ENCODE measurements at places on chromosomes 13 and 19.
A peak's percentile ranks its signal among the peaks of the same experiment; 100 is the strongest.

DNA sequence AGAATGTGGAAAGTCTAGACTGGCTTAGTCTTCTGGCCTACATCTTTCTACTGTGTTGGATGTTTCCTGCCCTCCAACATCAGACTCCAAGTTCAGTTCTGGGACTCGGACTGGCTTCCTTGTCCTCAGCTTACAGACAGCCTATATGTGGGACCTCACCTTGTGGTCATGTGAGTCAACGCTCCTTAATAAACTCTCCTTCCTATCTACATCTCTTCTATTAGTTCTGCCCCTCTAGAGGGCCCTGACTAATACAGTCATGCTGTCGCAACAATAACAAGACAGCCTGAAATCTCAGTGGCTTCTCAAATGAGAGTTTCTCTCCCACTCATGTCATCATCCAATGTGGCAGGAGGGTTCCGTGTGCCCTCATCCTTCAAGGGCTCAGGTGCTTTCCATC is 347.8 kb downstream of the MZT1 start:
- no peak for DNase-seq

GRCh38 chr19:10861103-10861651 is 10.2 kb upstream of the CARM1 start:
- peak; percentile 59 for DNase-seq

DNA sequence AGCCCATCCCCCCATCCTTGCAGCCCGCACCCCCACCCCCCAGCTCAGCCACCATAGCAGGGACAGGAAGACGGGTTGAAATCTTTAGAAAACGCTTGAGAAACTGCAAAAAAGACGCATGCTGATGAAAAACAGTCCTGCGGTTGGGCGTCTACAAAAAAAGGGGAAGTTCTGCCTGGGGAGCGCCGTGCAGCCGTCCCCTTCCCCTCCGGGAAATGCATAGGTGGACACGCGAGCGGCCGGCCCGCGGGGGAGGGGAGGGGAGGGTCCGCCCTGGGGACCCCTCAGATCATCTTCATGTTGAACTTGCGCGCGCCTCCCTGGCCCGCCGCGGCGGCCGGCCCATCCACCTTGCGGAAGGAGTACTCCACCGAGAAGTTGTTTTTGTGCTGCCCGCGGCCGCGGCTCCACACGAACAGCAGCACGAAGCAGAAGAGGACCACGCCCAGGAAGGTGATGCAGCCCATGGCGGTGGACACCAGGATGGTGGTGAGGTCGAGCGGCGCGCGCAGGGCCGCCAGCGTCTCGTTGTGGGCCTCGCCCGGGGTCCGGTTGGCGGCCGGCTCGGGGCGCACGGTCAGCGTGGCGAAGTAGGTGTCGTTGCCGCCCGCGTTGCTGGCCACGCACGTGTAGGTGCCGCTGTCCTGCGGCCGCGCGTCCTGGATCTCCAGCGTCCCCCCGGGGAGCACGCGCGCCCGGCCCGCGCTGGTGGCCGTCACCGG is 7.9 kb upstream of the PEAK3 start:
- peak; percentile 62 for DNase-seq

DNA sequence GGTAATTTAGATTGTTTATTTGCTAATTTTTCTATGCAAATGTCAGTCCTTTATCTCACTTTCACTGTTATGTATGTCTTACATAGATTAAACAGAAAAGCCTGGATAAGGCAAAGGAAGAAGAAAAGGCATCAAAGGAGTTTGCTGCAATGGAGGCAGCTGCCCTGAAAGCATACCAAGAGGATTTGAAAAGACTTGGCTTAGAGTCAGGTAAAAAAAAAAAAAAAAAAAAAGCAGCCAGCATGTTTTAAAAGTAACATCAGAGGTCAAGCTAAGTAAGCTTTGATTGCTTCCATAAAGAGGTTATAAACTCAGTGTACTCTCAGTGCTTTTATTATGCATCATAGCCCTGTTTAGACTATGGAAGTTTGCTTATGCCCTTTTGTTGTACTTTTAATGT is 3.8 kb downstream of the WBP4 start:
- no peak for DNase-seq

- DNase-seq: no peak
Observed at GRCh38 chr13:51996641-51997040, 14.6 kb downstream of the ATP7B start.

DNA sequence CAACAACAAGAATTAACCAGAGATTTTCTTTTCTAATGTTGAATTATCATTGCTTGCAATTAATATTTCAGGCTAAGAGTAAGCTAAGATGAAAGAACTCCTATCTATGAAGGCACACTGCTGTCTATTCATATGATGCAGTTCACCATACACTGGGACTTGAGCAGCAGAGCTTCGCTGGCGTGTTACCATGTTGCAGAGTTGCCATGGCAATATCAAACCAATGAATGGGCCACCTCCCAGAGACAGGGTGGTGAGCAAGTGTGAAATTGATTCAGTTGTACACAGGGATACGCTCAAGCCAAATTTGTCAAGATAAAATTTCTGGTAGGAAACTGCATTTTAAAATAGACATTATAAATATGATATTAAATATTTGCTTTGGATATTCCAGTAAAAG is 69.3 kb upstream of the MYO16 start:
- no peak for DNase-seq

GRCh38 chr13:49428041-49428763 is 15.7 kb downstream of the CAB39L start:
- DNase-seq: no peak

- no peak for DNase-seq
Observed at GRCh38 chr19:33266974-33267484, 35.3 kb downstream of the CEBPA start.

- no peak for DNase-seq
Observed at GRCh38 chr19:33644284-33644836, 22.6 kb downstream of the CHST8 start.

DNA sequence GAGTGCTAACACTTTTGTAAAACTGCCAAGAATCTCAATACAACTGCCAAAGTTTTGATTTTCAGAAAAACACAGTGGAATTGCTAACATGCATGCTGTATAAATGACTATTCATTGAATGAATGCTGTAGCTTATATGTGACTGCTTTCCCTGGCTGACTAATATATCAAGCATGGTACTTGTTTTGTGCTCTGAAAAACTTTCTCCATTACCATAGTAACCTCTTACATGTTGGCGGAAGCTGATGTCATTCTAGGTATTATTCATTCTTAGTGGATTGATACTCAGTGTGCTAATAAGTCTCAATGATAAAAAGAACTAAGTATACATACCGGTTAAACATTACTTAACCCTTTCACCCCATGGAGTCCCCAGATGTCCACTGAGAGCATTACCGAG is 166.1 kb upstream of the MYO16 start:
- no peak for DNase-seq

GRCh38 chr19:3073159-3073563 is 10.9 kb upstream of the TLE5 start:
- DNase-seq: peak; percentile 98

GRCh38 chr19:28873301-28873700 is 339.6 kb downstream of the UQCRFS1 start:
- no peak for DNase-seq

DNA sequence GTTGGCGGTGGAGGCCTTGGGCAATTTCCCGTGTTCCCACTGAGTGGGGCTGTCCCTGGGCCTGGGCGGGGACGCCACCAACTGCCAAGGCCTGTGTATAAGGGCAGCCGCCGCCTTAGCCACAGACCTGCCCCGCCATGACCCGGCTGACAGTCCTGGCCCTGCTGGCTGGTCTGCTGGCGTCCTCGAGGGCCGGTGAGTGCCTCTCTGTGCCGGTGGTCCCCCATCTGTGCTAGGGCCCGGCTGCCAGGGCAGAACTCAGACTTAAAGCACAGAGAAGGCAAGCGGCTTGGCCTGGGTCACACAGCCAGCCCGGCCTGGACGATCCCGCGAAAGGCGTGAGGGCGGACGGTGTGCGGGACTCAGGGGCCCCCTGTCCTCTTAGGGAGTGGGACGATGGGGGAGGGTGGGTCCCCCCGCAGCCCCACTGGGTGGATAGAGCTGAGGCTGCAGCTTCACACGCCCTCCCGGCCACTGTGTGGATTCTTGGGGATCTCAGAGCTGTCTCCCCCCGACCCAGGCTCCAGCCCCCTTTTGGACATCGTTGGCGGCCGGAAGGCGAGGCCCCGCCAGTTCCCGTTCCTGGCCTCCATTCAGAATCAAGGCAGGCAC is at the start of gene AZU1:
TSS of gene AZU1 (plus strand) at position 128 of the 612 bp plus-strand sequence. CDS start at position 138, 10 bp downstream.
- DNase-seq: no peak

- no peak for DNase-seq
Observed at GRCh38 chr13:95185851-95186250, 115.4 kb downstream of the ABCC4 start.

- peak; percentile 83 for DNase-seq
Observed at GRCh38 chr19:23762884-23763711, 4.4 kb upstream of the ZNF681 start.

- peak; percentile 33 for DNase-seq
Observed at GRCh38 chr19:2324220-2324948, 4.0 kb downstream of the LSM7 start.

GRCh38 chr13:53045189-53045588 is 16.6 kb downstream of the OLFM4 start:
- DNase-seq: peak; percentile 55

DNA sequence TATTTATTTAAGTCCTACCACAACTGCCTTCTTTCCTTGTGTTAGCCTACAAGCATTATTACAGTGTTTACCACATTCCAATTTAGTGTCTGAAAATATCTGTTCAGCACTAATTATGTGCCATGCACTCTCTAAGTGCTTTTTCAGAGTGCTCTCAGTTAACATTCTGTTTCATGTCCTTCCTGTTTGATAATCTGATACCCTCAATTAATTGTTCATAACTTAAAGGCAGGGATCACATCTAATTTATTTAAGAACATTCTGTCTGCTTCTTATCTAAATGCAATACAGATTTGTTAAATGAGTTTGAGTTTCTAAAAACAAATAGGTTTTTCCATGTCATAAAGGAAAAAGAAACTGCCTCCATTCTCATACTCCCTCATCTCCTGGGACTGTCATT is 649.6 kb upstream of the ATXN8OS start:
- DNase-seq: peak; percentile 32

GRCh38 chr19:54077334-54077733 is 3.8 kb downstream of the TARM1 start:
- no peak for DNase-seq

GRCh38 chr13:112350300-112350699 is 25.9 kb upstream of the SPACA7 start:
- no peak for DNase-seq

DNA sequence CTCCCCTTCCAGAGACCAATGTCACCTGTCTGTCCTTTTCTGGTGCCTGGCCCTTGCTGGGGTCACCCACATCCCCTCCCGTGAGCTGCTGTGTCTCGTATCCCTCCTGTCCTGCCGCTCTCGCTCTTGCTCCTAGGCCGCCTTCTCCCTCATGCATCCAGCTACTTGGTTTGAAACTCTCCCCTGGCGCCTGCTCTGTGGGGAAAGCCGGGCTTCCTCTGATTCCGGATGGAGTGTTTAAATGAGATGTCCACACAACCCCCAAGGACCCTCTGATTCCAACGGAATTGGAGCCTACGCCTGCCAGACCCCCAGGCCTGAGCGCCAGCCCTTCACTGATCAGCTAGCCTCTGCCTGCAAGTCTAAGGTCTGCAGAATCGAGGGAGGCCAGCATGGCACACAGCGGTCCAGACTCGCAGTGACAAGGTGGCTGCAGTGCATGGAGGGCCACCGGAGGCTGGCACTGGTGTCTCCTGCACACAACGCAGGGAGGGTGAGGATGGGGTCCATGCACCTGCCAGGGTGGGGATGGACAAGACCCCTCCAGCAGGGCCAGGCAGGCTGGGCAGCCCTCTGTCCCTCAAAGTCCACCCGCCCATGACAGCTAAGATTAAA is 47.2 kb downstream of the RFX2 start:
- DNase-seq: no peak

- DNase-seq: no peak
Observed at GRCh38 chr19:29629836-29630534, 23.9 kb downstream of the POP4 start.

- DNase-seq: peak; percentile 70
Observed at GRCh38 chr13:97069050-97069815, 75.0 kb upstream of the OXGR1 start.

GRCh38 chr19:31255174-31255799 is 93.9 kb downstream of the TSHZ3 start:
- no peak for DNase-seq

GRCh38 chr19:18000915-18001776 is 6.8 kb upstream of the ARRDC2 start:
- peak; percentile 92 for DNase-seq

GRCh38 chr13:49524740-49525501 is 29.2 kb downstream of the PHF11 start:
- no peak for DNase-seq

- no peak for DNase-seq
Observed at GRCh38 chr13:34416971-34417380, 525.1 kb upstream of the NBEA start.

GRCh38 chr13:90187478-90188350 is 1159.8 kb upstream of the MIR17HG start:
- DNase-seq: no peak

GRCh38 chr13:107447591-107447990 is 767.7 kb downstream of the LIG4 start:
- DNase-seq: no peak

- no peak for DNase-seq
Observed at GRCh38 chr13:96779691-96780090, 214.6 kb downstream of the OXGR1 start.

- DNase-seq: no peak
Observed at GRCh38 chr13:51907040-51907732, 45.4 kb downstream of the CCDC70 start.

DNA sequence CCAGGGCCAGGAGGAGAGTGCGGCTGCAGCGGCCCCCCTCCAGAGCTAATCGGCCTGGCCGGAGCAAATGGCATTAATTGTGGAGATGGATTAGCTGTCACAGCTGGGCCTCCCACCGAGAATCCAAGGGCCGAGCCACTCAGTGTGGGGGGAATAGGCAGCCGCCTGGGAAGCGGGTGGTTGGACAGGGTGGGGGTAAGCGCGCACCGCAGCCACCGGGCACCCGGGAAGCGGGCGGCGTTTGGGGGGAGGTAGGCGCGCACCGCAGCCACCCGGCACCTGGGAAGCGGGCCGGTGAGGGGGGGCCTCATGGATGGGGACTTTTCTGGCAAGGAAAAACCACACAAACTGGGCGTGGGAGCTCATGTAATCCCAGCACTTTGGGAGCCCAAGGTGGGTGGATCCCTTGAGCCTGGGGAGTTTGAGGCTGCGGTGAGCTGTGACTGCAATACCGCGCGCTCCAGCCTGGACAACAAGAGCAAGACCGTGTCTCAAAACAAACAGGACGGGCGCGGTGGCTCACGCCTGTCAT is 9.7 kb downstream of the R3HDM4 start:
- peak; percentile 93 for DNase-seq

Measured in NCI-H69 (cell line).